ENCODE measurements at places on chromosomes 3 and 15.

DNA sequence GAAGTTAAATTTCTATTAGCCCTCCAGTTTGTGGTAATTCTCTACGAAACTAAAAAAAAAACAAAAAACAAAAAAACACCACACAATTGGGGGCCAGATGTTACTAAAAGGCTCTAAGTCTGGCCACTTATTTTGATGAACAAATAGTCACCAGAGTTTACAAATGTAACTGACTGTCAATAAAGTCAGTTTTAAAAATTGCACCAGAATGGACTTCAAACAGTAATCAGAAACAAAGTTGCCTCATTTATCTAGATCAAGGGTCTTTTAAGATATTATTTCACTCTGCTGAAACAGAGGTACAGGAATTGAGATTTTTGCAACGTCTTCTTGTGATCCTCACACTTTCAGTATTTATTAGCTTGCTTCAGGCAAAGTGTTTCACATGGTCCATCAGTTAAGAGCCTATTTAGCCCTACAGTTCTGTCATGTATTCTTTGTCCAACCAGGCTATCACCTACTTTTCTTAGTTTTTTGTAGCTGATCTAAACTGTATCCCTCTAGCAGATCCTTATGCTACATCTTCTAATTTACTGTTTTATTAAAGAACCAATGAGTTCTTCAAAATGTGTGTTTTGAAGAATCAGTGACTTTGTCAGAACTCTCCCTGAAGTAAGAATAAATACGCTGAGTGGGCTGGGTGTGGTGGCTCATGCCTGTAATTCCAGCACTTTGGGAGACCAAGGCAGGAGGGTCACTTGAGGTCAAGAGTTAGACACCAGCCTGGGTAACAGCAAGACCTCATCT lies 74.7 kb downstream of the ANKRD28 start:
- DNase-seq: no peak

- DNase-seq: no peak
Measured at GRCh38 chr3:59873576-59874230, 823.9 kb upstream of the CFAP20DC start.

GRCh38 chr15:99550077-99550476 lies 15.7 kb upstream of the MEF2A start:
- no peak for DNase-seq

DNA sequence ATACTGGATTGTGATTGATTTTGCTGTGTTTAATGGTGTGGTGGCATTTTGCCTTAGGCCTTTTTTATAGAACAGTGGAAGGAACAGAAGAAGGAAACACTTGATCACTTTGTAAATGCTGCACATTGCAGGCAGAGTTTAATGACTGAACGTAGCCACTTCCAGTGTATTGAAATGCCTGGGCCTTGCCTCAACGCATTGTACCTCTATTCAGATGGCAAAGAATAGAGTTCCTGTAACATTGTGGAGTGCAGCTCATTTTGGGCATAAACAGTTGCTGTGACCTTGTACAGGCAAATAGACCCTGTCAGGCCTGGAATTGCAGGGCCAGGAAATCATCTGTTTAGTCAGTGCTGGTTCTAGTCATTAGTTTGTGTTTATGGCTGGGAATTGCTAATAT lies 225.0 kb downstream of the EPHA3 start:
- no peak for DNase-seq

- no peak for DNase-seq
Measured at GRCh38 chr3:105801397-105801796, 67.4 kb downstream of the CBLB start.

- no peak for DNase-seq
Measured at GRCh38 chr15:29442532-29442931, 172.9 kb upstream of the NSMCE3 start.

Measured in D721Med (cell line).